ENCODE measurements at places on chromosomes 7 and 10.

- DNase-seq = no peak
Observed at GRCh38 chr10:52897162-52897561, 124.6 kb upstream of the MBL2 start.

- no peak for DNase-seq
Observed at GRCh38 chr10:102988404-102989314, 70.6 kb downstream of the CNNM2 start.

GRCh38 chr7:82017334-82017943 lies 247.6 kb upstream of the HGF start:
- DNase-seq = no peak

DNA sequence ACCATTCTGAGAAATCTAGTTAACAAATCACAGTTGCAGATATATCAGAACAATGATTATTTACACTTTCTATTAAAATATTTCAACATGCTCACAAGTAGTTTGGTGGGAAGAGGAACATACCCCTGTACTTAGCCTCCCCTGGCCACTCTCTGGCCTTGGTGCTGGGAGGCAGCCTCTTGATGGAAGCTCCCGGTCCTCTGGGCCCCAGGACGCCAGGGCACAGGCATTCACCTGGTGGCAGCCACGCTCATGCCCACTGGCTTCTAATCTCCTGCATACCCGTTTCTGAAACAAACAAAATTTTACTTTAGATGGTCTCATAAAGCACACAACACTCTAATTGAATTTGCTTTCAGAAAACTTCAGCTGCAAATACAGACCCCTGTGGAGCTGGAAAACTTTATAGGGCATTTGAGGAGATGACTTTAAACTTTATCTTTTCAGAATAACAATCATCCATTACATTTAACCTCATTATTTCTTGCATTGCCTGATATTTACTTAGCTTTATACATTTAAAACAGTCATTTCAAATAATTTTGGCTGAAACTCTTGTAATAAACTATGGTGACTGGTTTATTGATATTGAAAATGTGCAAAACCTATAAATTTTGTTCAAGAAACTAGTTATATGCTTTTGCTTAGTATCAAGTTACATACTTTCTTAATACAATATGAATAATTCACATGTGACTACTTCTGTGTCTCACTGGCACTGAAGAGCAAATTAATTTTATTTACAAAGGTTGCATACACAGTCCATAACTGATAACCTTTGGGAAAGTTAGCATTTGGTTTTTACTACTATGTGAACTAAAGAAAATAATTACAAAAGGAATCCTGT lies 30.8 kb downstream of the C10orf143 start:
- no peak for DNase-seq

DNA sequence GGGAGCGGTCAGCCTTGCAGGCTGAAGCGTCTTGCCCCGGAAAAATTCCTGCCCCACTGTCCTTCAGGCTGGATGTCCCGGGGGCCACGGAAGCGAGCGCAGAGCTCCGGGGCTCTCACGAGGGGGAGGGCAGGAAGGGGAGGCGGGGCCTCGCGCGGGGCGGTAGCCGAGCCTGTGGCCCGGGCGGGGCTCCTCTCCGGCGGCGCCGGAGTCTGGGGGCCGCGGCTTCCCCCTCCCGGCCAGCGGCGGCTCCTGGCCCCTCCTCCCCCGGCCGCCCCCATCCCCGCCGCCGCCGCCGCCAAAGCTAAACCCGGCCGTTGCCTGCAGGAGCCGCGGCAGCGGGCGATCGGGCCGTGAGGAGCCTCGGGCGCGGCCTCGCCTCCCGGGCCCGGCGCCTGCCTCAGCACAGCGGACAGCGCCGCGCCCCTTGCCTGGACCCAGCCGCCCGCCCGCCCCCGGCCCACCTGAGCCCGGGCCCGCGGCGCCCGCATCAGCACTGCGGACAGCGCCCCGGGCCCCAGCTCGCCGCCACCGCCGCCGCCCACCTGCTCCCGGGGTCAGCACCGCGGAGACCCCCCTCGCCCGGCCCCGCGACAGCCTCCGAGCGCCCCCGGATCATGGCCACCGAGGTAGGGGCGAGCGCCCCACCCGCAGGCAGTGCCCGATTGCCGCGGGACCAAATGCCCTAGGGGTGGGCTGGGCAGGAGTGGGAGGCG lies at the start of gene GOLGA7B:
TSS of gene GOLGA7B (plus strand) at position 157 of the 716 bp plus-strand sequence. CDS start at position 618, 461 bp downstream.
- DNase-seq = peak; percentile 59

GRCh38 chr7:116897661-116898060 lies 35.3 kb downstream of the CAPZA2 start:
- no peak for DNase-seq

DNA sequence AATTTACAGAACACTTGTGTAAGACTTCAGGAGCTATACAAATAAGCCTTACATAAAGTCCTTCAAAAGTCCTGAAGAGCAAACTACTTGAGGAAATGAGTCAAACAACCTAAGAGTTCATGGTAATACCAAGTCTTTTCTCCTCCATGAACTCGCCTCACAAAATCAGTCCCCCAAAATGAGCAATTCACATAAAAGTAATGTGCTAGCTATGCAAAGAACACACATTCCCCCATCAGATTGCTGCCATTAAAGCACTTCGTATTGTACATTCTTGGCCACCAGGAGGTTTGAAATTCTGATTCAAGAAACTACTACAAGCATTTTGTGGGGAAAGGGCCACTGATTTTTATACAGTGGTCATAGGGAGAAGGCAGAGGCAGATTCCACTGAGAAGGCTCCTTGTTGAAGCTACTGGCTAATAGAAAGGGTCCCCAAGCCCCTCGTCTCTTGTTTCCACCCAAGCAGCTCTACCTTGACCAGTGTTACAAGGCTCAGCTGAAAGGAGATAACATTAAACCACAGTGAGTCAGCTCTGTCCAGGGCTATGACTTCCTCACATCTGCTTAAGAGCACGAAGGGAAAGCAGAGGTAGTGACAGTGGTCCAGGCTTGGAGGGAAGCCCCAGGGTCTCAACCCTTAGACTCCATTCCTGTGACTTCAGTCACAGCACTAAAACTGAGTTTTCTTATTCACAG lies 115.2 kb upstream of the CDK1 start:
- no peak for DNase-seq

DNA sequence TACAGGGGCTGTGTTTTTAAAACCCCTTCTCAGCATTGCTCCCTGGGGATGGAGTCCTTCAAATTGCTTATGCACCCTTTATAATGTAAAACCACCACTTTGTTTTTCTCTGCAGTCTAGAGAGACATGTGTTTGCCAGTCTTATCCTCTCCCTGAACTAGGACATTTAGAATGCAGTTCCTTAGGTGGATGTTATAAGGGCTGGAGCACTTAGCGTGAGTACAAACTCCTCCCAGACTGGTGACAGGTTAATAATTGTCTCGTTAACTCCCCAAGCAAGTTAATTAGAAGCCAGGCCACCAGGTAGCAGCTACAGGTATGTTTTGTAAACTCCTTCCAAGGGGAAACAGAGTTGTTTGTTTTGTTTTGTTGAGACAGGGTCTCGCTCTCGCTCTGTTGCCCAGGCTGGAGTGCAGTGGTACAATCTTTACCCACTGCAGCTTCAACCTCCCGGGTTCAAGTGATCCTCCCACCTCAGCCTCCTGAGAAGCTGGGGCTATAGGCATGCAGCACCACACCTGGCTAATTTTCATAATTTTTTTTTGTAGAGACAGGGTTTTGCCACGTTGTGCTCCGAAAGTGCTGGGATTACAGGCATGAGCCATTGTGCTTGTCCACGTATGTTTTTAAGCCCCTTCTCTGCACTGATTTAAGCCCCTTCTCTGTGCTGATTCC lies 100.2 kb downstream of the FAM107B start:
- DNase-seq = no peak

- DNase-seq = no peak
Observed at GRCh38 chr10:43069211-43069515, 7.7 kb upstream of the RET start.

DNA sequence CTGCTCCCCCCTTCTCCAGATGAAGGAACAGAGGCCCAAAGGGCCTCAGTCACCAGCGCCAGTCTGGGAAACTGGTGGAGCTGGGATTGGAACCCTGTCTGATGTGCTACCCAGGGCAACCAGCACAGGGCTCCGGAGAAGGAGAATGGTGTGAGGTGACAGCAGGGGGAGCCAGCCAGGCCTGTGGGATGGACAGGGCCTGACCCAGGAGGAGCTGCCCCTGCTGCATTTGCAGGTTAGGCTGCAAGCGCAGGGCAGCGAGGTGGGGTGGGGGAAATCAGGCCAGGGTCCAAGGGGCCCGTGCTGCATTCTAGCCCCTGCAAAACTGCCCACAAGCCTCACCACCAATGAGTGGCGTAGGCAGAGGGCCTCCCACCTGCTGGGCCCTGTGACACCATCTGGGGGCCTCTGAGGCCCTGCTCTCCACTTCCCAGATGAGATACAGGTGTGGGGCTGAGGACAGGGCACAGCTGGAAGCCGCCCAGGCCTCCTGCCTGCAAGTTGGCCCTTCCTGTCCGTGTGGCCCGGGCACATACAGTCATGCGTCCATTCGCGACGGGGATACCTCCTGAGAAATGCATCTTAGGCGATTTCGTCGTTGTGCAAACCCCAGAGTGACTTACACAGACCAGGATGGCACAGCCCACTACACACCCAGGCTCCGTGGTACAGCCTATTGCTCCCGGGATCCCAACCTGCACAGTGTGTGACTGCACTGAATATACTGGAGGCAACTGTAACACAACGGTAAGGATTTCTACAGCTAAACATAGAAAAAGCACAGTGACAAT lies 45.3 kb downstream of the RASGEF1A start:
- no peak for DNase-seq

- DNase-seq = no peak
Observed at GRCh38 chr7:24500599-24500998, 72.7 kb upstream of the PALS2 start.

- DNase-seq = no peak
Observed at GRCh38 chr10:59361663-59362143, 646 bp downstream of the FAM13C start.

DNA sequence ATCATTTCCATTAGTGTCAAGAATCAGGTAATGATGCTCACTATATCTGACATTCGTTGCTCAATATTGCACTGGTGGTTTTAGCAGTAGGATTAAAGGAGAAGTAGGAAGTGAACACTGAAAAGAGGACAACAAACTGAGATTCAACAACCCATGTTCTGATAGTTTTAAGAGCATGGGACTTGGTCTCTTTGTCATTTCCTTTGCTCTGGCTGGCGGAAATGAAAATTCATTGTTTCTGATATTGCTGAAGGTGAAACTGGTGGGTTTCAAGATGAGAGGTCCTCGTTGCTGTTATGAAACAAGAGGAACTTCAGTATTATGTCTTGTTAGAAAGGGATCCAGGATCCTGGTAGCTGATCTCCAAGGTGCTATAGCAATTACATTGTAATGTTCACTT lies 129.0 kb downstream of the DNAH11 start:
- no peak for DNase-seq

- DNase-seq = no peak
Observed at GRCh38 chr7:85343484-85343883, 156.6 kb upstream of the SEMA3D start.

GRCh38 chr7:32066441-32066840 lies 3.8 kb downstream of the PDE1C start:
- DNase-seq = no peak

- peak; percentile 7 for DNase-seq
Observed at GRCh38 chr10:67837541-67838314, at the start of gene DNAJC12. TSS of gene DNAJC12 (minus strand) at chr10:67838188. CDS start at chr10:67838011, 177 bp downstream.

DNA sequence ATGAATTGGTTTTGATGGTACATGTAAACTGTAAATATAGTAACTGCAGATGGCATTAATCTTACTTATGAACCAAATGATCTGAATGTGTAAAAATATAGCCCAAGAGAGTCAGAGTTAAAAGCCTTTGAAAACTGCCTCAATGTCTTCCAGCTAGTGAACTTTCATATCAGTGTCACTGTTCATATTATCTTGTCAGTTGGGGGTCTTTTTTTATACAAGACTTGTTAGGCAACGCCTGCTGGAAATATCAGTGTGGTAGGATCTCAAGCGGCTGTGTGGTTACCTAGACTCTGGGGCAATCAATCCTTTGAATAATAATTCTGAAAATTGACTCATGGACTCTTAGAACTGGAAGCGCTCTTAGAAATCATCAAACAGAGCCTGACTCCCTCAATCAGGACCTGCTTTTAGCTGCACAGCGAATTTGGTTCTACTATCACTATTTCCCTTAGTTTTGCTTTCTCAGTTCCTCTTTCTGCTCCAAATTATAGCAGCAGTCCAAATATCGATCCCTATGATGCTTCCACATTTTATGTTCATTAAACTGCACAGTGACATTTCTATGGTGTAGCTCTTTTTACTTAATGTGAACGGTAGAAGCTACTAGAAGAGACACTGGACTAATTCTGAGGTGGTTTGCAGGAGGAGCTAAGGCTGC lies 100.1 kb upstream of the COL1A2 start:
- no peak for DNase-seq

DNA sequence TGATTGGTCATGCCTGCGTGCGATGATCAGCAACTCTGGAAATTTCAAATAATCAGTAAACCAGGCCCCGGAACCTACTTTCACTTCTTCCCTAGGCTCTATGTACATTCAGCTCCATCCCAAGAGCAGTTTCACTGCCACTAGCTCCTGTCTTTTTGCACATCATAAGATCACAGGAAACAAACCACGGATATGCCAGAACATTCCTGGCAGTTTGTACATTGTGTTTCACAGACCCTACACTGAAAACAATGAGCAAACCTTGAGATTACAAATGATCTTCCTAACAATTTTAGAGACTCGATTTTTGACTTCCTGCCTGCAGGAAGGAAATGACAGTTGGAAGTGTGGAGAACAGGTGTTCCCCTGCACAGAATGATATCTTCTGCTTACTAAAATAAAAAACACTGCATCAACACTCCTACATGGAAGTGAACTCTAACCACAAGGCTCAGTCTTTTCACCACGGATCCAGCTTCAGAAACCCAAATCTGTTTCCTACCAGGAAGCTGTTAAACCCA lies 7.6 kb upstream of the TMEM236 start:
- DNase-seq = no peak

DNA sequence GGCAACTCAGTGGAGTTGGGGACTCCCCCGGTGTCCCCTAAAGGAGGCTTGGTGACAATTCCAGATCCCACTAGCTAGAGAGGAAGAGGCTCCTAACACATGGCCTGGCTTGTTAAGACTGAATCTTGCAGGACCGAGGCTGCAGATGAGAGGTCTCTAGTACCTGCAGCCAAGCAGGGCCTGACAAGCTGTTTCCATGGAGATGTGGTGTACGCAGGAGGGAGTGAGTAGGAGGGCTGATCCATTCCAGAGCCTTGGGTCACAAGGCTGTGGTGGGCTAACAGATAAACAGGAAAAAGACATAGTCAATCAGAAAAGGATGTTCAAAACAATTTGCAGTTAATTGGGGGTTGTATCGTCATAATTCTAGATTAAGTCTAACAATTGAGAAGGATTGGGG lies 77.3 kb upstream of the MKLN1 start:
- DNase-seq = no peak

GRCh38 chr7:129295015-129295423 lies 70.2 kb downstream of the AHCYL2 start:
- no peak for DNase-seq

DNA sequence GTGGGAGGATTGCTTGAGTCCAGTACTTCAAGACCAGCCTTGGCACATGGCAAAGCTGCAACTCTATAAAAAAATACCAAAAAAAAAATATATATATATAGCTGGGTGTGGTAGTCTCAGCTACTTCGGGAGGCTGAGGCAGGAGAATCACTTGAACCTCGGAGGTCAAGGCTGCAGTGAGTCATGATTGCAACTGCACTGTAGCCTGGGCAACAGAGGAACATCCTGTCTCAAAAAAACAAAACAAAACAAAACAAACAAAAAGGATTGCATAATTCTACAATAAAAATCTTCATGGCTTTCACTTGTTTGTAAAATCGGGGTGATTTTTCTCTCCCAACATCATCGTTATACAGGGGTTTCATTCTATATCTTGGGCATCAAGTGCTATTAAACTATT lies 35.1 kb downstream of the GUSB start:
- no peak for DNase-seq

Data from activated T-helper 1 cell treated with anti-CD3 and anti-CD28 coated beads, Interleukin-12 subunit alpha, Interleukin-12 subunit beta, Interleukin-2, Interleukin-4 antibody, amounts not matched to agents 30 ng/mL and 10 ng/mL and 1 ng/mL, durations not matched to agents 14 hours and 24 hours and 36 hours (primary cell).